Kidney (tissue), 22 donors: ENCODE measurements at places on chromosomes 1 and 21. TPM values are rescaled to one million over a fixed set of nuclear protein-coding genes. Genes with fewer than 3 reads are reported as not detected.

CFAP141 gene
- total RNA-seq: not detected

DNA sequence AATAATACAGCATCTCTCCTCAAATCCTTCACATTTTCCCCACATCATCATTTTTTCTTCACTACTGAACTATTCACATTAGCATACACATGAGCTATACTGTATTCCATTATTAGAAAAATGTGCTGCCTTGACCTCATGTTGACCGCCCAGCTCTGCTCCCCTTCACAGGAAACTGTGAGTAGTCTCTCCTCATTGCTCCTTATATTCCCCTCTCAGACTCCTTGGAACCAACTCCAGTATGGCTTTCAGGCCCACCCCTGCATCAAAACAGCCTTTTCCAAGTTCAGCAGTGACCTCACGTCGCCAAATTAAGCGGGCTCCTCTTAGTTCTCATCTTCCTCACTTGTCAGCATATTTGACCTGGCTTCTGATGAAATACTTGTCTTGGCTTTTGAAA lies 59.2 kb upstream of the SPAG17 start:
- no peaks in the 10 kb centered on the region for H3K36me3 ChIP-seq
- no peak overlapping the region for H3K27ac ChIP-seq
- no peaks in the 10 kb centered on the region for H3K4me1 ChIP-seq
- no peak for DNase-seq
- no peaks in the 10 kb centered on the region for H3K27me3 ChIP-seq
- H3K4me3 ChIP-seq: no peak overlapping the region

GRCh38 chr1:55981010-55981650 lies 598.2 kb downstream of the PLPP3 start:
- DNase-seq: no peak
- H3K27ac ChIP-seq: no peak overlapping the region
- H3K4me3 ChIP-seq: no peak overlapping the region
- H3K4me1 ChIP-seq: no peaks in the 10 kb centered on the region

TRAF3IP3 gene
- total RNA-seq: 16.4 TPM

DNA sequence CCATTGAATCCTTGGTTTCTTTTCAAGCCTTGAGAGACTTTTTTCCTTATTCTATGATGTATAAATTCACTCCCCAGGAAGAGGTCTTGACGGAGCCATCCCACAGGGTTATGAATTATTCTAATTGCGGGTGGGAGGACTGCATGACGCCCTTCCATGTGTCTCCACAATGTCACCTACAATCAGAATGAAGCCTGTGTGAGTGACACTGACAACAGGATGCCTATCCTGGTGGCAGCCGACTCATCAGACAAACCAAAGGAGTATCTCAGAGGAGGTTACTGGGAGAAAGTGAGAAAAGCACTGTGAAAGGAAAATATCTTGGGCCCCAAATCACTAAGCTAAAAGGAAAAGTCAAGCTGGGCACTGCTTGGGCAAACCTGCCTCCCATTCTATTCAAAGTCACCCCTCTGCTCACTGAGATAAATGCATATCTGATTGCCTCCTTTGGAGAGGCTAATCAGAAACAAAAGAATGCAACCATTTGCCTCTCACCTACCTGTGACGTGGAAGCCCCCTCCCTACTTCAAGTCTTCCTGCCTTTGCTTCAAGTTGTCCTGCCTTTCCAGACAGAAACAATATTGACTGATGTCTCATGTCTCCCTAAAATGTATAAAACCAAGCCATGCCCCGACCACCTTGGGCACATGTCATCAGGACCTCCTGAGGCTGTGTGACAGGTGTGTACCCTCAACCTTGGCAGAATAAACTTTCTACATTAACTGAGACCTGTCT lies 98.4 kb downstream of the SMYD2 start:
- H3K27me3 ChIP-seq: no peaks in the 10 kb centered on the region
- no peak for DNase-seq
- no peaks in the 10 kb centered on the region for H3K36me3 ChIP-seq
- H3K4me3 ChIP-seq: no peak overlapping the region
- no peaks in the 10 kb centered on the region for H3K4me1 ChIP-seq

REG4 gene
- not detected for total RNA-seq

DNA sequence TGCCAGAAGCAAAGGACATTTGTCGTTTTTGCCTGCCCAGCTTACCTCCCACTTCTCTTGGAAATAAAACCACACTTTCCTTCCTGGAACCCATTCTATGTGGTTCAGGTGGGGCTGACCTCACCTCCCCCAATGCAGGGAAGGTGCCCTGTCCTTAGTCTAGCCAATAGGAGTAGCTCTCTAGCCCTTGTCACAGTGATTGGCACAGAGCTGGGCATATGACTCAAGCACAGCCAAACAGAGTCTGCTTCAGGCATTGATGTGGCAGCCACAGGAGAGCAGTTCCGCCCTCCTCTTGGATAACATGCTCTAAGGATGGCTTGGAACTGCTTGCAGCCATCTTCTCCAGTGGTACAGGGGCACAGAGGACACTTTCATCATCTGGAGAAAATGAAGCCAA lies 134.0 kb downstream of the LRIG2 start:
- H3K27me3 ChIP-seq: no peaks in the 10 kb centered on the region
- H3K4me3 ChIP-seq: no peak overlapping the region
- H3K27ac ChIP-seq: no peak overlapping the region

- no peaks in the 10 kb centered on the region for H3K27me3 ChIP-seq
- H3K36me3 ChIP-seq: no peaks in the 10 kb centered on the region
- no peak overlapping the region for H3K4me3 ChIP-seq
- H3K4me1 ChIP-seq: no peaks in the 10 kb centered on the region
Measured at GRCh38 chr1:158864595-158864994, 33.4 kb downstream of the MNDA start.

DNA sequence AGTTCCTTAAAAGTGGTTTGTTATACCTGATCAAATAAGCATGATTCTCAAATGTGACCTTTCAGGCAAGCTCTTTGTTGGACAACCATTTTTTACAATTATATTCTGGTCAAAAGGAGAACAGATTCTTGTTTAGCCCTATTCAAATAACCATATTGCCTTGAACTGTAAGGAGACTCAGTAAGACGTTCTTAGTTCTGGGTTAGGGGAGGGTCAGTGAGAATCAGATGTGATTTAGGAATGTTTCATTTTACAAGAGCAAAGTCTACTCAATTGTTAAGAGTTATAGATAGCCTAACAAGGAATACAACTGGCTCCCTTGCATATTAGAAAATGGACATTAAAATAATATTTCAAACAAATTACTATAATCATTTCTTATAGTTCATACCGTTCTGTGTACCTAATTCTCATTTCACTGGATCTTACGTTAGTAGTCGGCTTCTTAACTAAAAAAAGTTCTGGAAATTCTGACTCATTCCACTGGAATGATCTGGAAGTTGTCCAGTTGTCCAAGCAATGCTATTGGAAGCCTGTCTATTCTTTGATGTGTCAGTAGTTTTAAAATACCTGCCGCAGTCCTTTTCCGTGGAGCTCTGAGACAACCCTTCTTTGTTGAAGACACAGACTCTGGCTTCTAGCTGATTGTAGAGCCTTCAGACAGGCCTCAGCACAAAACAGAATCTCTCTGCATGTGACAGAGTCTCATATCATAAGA lies 88.8 kb downstream of the MAST2 start:
- DNase-seq: no peak
- H3K36me3 ChIP-seq: no peaks in the 10 kb centered on the region
- H3K27ac ChIP-seq: peak overlapping the region; percentile 68
- H3K27me3 ChIP-seq: no peaks in the 10 kb centered on the region
- peak overlapping the region; percentile 4 for H3K4me3 ChIP-seq

DNA sequence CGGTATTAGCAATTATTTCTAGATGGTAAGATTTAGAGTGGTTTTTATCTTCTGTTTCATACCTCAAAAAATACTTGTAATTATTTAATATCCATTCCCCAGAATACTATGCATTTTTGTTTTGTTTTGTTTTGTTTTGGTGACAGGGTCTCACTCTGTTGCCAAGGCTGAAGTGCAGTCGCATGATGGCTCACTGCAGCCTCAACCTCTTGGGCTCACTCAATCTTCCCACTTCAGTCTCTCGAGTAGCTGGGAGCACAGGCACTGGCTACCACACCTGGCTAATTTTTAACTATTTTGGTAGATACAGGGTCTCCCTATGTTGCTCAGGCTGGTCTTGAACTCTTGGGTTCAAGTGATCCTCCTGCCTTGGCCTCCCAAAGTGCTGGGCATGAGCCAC lies 252.7 kb downstream of the AKT3 start:
- no peaks in the 10 kb centered on the region for H3K27me3 ChIP-seq
- DNase-seq: no peak
- no peak overlapping the region for H3K27ac ChIP-seq
- no peak overlapping the region for H3K4me3 ChIP-seq

DNA sequence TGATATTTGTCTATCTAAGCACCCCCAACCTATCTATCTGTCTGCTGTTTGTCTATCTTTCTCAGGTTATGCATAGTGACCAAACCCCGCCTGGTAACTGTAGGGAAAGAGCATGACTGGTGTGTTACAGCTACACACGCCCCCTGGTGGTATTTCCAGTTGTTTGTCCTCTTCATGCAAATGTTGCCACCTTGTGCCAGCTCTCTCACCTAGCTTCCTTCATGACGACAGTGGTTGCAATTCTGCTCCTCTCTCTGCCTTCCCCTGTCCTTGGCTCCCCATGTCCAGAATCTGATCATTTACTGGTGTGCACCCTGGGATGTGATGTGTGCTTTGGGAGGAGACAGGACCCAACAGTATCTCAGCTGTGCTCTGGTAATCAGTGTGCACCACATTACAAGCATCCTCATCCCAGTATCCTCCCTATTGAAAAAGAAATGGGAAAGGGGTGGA lies 8.1 kb upstream of the INKA2 start:
- no peaks in the 10 kb centered on the region for H3K4me1 ChIP-seq
- no peaks in the 10 kb centered on the region for H3K27me3 ChIP-seq
- no peak for DNase-seq

- H3K27ac ChIP-seq: no peak overlapping the region
- H3K27me3 ChIP-seq: no peaks in the 10 kb centered on the region
Measured at GRCh38 chr1:7888248-7889081, 35.6 kb upstream of the UTS2 start.

- no peak overlapping the region for H3K4me3 ChIP-seq
- no peak overlapping the region for H3K27ac ChIP-seq
- no peak for DNase-seq
Measured at GRCh38 chr1:55531644-55532043, 316.5 kb upstream of the USP24 start.

DNA sequence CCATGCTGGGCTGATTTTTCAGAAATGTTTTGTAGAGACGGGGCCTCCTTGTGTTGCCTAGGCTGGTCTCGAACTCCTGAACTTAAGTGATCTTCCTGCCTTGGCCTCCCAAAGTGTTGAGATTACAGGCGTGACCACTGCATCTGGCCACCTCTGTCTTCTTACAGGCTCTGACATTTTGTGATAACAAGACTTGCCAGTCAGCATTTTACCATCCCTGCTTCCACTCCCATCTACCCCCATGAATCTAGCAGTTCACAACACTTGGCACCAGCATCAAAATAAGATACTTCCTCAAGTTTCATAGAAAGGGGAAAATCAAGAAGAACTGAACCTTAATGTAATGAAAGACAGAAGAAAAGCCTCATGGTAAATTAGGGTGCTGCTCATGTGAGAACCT lies 32.4 kb downstream of the SLC35F3 start:
- no peak overlapping the region for H3K27ac ChIP-seq
- no peaks in the 10 kb centered on the region for H3K27me3 ChIP-seq
- no peaks in the 10 kb centered on the region for H3K36me3 ChIP-seq
- DNase-seq: no peak
- H3K4me3 ChIP-seq: no peak overlapping the region

- no peaks in the 10 kb centered on the region for H3K4me1 ChIP-seq
- H3K27me3 ChIP-seq: no peaks in the 10 kb centered on the region
- no peak for DNase-seq
- no peak overlapping the region for H3K27ac ChIP-seq
Measured at GRCh38 chr1:207134581-207134980, 30.5 kb downstream of the C4BPA start.

OR10Z1 gene
- total RNA-seq: not detected

LCE1E gene
- total RNA-seq: not detected

GRCh38 chr1:92705446-92705845 lies 79.5 kb downstream of the EVI5 start:
- H3K36me3 ChIP-seq: no peaks in the 10 kb centered on the region
- no peaks in the 10 kb centered on the region for H3K27me3 ChIP-seq
- no peak for DNase-seq
- no peak overlapping the region for H3K4me3 ChIP-seq
- no peaks in the 10 kb centered on the region for H3K4me1 ChIP-seq

DNA sequence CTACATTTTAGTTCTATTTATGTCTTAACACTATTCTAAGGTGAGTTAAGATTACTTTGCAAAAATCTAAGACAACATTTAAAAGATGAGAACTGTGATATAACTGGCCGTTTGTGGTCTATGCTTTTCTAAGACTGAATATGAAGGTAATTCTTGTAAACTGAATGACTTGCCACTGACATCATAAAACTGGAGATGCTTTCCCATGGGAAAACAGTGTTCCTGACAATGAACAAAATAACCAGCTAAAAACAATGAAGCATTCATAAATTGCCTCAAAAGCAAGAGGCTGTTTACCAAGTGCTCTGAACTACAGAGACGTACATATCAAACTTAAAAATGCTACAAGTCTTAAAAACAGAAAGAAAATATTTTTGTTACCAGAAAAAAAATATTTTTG lies 54.7 kb downstream of the APP start:
- H3K4me1 ChIP-seq: peaks cover 25% of the 10 kb centered on the region
- H3K27me3 ChIP-seq: no peaks in the 10 kb centered on the region
- no peaks in the 10 kb centered on the region for H3K36me3 ChIP-seq
- no peak overlapping the region for H3K4me3 ChIP-seq
- DNase-seq: no peak

GRCh38 chr1:39490596-39491145 lies 765 bp upstream of the BMP8A start:
- no peak overlapping the region for H3K27ac ChIP-seq
- H3K27me3 ChIP-seq: peaks cover 5% of the 10 kb centered on the region
- no peak overlapping the region for H3K4me3 ChIP-seq
- no peaks in the 10 kb centered on the region for H3K4me1 ChIP-seq
- peaks cover 2% of the 10 kb centered on the region for H3K36me3 ChIP-seq

DNA sequence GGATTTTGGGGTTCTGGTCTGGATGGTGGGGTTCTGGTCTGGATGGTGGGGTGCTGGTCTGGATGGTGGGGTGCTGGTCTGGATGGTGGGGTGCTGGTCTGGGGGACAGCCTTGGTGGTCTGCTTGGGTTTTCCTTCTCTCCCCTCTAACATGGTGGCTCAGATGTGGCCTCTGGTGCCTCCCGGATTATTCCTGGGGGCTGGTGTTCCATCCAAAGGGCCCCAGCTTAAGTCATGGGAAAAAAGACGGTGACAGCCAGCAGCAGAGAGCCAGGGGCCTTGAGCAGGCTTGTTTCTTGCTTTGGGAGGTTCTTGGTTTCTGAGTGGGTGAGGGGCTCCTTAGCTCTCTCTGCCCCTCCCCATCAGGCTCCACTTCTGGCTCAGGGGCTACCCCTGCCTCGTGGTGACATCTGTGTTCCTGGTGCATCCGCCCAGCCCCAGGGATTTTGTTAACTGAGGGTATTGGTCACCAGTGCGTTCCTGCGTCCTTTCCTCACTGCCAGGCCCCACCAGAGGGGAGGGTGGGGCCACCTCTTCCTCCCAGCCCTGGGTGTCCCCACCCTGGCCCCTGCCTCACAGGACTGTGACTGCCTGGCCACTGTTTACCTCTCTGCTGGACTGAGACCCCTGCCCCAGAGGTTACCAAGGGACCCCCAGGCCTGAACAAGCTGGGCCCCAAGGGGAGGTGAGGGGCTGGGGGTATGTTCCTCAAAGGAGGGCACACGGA lies 43.2 kb upstream of the ACTRT2 start:
- H3K4me3 ChIP-seq: no peak overlapping the region
- H3K27ac ChIP-seq: no peak overlapping the region
- no peaks in the 10 kb centered on the region for H3K4me1 ChIP-seq
- no peak for DNase-seq
- H3K27me3 ChIP-seq: no peaks in the 10 kb centered on the region

GRCh38 chr1:155250246-155250632 lies 5.0 kb downstream of the ENTREP3 start:
- no peak overlapping the region for H3K27ac ChIP-seq
- no peaks in the 10 kb centered on the region for H3K4me1 ChIP-seq
- H3K4me3 ChIP-seq: no peak overlapping the region
- DNase-seq: no peak
- H3K27me3 ChIP-seq: no peaks in the 10 kb centered on the region
